ENCODE measurements at places on chromosomes 6 and 20. TPM values are rescaled to one million over a fixed set of nuclear protein-coding genes. Genes with fewer than 3 reads are reported as not detected.

DNA sequence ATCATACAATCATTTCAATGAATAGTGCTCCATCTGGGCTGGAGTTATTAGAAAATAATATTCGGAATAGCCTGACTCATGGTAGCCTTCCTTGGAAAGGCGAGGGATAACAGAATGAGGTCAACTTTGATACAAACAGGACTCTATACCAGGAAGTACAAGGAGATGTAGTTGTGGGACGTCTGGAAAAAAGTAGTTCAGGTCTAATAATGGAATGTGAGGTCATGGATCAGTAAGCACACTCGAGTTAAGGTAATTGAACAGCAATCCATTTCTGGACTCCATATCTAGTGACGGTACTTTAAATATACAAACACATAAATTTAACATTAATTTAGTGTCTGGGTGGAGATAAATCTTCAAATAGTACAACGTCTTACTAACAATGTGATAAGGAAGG lies 1204.0 kb upstream of the ADGRB3 start:
- no peak for DNase-seq

DNA sequence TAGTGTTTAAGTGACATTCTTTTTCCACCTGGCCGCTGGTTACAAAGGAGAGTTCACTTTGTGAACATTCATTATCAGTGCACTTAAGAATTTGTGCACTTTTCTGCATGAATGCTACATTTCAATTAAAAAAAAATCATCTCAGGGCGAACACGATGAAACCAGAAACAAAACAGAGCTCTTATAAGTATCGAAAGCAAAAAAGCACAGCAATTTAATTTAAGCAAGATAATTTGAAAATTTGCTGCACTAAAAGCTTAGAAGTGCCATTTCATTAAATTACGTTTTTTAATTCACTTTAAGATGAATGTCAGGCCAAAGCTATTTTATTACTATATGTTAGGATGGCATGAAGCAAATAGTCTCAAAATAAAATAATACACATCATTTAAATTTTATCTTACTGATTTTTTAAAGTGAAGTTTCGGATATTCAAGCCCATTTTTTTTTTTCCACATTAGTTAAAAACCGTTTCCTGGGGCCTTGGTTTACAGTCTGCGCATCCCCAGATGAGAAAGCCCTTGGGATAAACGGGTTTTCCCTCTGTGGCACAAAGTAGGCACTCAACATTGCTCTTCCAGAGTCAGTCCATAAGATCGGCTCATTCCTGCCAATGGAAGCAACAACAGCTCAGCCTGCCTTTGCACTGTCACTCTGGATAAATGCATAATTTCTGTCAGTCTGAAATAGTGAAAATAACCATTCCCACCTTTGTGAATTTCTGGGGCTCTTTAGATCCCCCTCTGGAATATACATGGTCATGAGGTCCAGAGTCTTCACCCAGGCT lies 80.1 kb downstream of the FYN start:
- no peak for DNase-seq

- no peak for DNase-seq
Measured at GRCh38 chr6:13643125-13643524, 28.0 kb downstream of the NOL7 start.

DNA sequence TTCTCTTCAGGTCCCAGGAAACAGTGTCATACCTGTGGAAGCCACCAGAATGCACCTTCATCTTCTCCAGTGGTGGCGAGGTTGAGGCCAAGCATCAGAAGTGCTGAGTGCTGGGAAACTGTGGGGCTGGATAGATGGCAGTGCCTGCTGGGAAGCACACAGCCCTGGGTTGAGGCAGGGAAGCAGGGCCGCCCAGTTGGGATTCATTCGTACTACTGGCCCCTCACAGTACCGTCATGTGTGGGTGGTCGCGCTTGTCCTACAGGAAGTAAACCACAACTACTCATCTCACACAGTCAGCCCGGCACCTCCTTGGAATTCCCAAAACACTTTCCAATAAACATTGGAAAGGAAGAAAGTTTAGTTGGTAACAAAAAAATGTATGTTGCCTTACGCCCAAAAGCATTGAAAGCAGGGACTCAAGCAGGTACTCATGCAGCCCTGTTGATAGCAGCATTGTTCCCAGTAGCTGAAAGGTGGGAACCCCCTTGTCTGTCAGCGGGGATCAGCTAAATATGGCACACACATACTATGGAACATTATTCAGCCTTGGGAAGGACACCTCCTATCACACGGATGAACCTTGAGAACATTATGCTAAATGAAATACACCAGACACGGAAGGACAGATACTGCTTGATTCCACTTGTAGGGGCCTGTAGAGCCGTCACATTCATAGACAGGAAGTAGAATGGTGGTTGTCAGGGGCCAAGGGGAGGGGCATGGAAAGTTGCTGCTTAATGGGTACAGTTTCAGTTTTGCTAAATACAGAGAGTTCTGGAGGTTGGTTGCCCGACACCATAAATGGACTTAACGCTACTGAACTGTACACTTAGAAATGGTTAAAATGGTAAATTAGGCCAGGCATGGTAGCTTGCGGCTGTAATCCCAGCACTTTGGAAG lies 162.7 kb downstream of the MTHFD1L start:
- no peak for DNase-seq

DNA sequence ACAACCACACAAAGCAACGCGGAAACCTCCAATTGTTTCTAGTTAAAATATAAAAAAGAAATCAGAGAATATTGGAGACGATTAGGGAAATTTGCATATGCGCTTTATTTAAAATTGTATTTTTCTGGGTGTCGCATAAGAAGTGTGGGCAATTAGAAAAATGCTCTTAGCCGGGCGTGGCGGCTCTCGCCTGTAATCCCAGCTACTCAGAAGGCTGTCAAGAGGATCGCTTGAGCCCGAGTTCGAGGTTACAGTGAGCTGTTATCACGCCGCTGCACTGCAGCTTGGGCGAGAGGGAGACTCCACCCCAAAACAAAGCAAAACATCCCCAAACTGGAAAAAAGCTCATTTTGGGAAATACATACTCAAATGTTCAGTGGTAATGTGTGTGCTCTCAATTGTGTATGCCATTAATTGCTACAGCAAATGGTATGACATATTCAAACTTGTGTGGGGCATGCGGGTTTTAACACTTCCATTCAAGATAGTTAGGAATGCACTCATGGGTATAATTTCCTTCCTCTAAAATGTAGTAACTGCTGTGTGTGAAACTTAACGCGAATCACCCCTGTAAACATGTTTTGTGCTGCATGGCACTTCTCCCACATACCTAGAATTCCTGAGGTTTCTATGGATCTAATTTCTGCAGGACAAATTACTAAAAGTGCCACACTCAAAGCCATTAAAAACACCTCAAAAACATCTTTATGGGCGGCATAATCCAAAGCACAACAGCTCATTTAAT lies 54.7 kb upstream of the HFE start:
- peak; percentile 55 for DNase-seq

DNA sequence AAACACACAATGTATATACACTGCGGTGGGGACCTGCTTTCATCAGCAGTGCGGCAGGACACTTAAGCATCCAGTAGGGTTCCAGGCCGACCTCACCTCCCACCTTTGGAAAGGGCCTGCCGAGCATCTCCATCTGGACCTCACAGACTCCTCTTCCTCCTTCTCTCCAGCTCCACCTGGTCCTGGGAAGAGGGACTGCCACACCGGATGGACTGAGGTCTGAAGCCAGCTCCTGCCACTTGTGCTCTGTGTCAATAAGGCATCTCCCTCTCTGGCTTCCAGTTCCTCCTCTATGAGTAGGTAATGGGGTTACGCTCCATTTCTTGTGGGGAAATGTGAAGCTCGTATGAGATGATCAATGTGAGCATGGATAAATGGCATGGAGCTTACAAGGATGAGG lies 19.1 kb upstream of the NNAT start:
- DNase-seq: no peak

DNA sequence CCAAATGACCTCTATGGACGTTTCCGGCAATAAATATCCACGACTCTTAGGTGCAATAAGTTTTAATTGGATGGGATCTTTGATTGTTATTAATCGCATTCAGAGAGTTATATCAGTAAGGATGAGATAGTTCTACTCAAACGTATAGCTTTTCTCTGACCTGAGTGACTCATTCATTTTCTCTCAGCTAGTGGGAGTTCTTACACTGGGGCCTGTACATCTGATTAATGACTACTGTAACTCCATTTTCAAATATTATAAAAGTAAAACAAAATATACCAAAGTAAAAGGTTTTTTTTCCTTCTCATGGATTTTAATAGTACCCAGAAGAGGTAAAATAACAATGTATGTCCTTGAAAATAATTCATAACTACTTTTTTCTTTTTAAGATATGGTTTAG lies 41.1 kb upstream of the SAMD5 start:
- no peak for DNase-seq

DNA sequence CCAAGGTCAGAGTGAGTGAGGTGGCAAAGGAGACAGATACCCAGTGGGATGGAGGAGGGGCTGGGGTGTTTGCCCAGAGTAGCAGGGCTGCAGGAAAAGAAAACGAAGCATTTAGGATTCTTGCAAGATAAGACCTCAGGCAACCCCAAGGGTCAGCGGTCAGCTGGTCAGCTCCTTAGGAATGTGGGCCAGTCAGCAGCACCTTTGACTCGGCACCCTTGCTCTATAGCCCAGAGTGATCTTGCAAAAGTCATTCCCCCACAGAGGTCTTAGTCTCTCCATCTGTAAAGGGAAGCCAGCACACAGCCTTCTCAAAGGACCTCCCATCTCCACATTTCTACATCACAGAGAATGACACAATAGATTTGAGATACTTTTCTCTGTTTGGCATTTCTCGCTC lies 56.7 kb downstream of the VEGFA start:
- no peak for DNase-seq

DNA sequence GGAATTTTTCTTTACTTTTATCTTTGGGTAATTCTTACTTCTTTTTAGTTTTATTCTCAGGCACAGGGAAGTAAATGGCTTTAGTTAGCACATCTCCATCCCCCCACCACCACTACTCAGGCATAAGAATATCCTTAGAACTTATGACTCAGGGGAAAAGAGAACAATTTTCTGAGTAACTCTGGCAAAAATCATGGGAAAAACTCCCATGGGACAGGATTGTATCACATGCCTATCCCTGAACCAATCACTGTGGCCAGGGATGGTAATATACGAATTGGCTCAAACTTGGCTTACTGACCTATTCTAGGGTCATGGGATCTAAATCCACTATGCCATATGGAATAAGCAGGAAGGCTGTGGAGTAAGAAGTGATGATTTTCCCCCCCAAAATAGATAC lies 339.1 kb downstream of the BTBD3 start:
- no peak for DNase-seq

DNA sequence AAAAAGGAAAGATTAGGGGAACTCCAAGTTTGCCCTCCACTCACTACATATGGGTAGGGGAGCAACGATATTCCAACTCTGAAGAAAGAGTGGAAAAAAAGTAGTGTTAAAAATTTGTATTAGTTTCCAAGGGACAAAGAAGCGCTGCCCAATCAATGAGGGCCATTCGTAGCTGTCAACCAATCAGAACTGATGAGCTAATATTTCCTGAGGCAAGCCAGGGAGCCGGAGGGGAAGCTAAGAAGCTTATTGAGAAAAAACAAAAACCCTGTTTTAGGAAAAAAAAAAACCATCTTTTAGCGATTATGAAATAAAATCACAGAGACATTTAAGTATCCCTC lies 59.5 kb downstream of the TRIM38 start:
- DNase-seq: no peak

- no peak for DNase-seq
Measured at GRCh38 chr6:84346372-84346771, 118.9 kb upstream of the CEP162 start.

- peak; percentile 69 for DNase-seq
Measured at GRCh38 chr20:45290677-45291355, 15.8 kb upstream of the RBPJL start.

GRCh38 chr6:137309078-137309762 lies 90.0 kb upstream of the IFNGR1 start:
- DNase-seq: no peak

- no peak for DNase-seq
Measured at GRCh38 chr6:28497893-28498292, 17.7 kb downstream of the GPX6 start.

DNA sequence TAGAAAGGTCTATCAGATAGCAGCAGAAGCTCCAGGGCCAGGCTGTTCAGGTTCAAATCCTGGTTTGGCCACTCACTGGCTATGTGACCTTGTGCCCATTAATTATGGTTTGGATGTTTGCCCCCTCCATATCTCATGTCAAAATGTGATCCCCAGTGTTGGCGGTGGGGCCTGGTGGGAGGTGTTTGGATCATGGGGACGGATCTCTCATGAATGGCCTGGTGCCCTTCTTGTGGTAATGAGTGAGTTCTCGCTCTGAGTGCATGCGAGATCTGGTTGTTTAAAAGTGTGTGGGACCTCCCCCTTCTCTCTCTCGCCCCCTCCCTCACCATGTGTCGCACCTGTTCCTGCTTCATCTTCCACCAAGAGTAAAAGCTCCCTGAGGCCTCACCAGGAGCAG lies 240.9 kb downstream of the LRFN2 start:
- no peak for DNase-seq

- DNase-seq: no peak
Measured at GRCh38 chr6:168606722-168607121, 165.7 kb downstream of the SMOC2 start.

DNA sequence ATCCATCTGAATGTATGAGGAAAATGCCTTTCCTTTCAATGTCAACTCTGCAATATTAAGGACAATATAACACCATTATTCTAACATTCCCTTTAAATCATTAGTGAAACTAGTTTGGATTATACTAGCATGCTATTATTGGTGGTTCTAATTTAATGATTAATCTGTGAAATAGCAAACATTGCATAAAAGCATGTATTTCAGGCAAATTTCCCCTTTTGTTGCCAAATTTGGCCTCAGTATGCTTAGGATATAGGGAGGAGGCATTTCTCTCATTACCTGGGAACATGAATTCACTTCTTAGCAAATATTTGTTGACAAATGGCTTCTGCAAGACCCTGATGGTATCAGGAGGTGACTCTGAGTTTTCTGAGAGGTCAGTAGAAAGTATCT lies 1.6 kb downstream of the TPMT start:
- DNase-seq: no peak

DNA sequence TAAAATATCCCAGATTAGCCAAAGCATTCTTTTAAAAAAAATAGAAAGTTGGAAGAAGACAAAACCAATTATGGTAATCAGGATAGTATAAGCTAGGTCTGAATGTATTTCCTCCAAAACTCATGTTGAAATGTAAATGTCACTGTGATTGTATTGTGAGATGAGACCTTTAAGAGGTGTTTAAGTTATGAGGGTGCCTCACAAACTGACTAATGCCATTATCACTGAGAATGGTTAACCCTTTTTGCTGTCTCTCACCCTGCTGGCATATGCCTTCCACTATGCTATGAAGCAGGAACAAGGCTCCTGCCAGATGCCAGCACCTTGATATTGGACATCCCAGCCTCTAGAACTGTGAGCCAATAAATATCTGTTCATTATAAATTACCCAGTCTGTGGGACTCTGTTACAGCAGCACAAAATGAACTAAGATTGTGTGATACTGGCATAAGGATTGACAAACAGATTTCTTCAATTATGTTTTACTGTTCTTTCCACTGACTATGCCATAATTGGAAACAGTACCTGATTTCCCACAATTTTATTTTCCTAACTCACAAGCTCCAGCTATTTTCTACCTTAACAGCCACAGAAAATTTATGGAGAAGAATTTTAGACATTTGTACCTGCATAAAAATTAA lies 63.8 kb downstream of the IBTK start:
- DNase-seq: no peak

- no peak for DNase-seq
Measured at GRCh38 chr20:51412333-51412871, 130.1 kb downstream of the NFATC2 start.

Gene POLH
- total RNA-seq: 57.3 TPM

Gene SS18L1
- total RNA-seq: 23.3 TPM

Gene ADTRP
- 1.9 TPM for total RNA-seq

Gene UST
- 2.9 TPM for total RNA-seq

Gene PRSS16
- total RNA-seq: 0.86 TPM

Gene TPD52L1
- total RNA-seq: not detected

Gene ATP6V1G2
- total RNA-seq: 5.5 TPM

Measured in activated naive CD8-positive, alpha-beta T cell treated with anti-CD3 and anti-CD28 coated beads, Interleukin-2, amount 10 ng/mL, durations not matched to agents 7 days and 5 days (primary cell).